ENCODE measurements at places on chromosomes 12 and 14. TPM values are rescaled to one million over a fixed set of nuclear protein-coding genes. Genes with fewer than 3 reads are reported as not detected.

MGP gene
- total RNA-seq, result 292 TPM

SLC24A4 gene
- total RNA-seq, result 1.6 TPM

PRB2 gene
- not detected for total RNA-seq

DDX47 gene
- 70.5 TPM for total RNA-seq

CD163L1 gene
- total RNA-seq, result 4.7 TPM

KRT7 gene
- not detected for total RNA-seq

UNG gene
- total RNA-seq, result 25.6 TPM

SPSB2 gene
- total RNA-seq, result 3.1 TPM

ANG gene
- total RNA-seq, result 3.7 TPM

NAV3 gene
- 32.9 TPM for total RNA-seq

TCL1B gene
- total RNA-seq, result 1.0 TPM

ZFP36L1 gene
- 27.7 TPM for total RNA-seq

SELPLG gene
- 3.7 TPM for total RNA-seq

SLC6A15 gene
- total RNA-seq, result 0.52 TPM

MAP3K9 gene
- total RNA-seq, result under 0.01 TPM

TRAFD1 gene
- total RNA-seq, result 30.8 TPM

LRFN5 gene
- 12.0 TPM for total RNA-seq

MAP1LC3B2 gene
- not detected for total RNA-seq

IL22 gene
- not detected for total RNA-seq

SLC11A2 gene
- total RNA-seq, result 39.1 TPM

SPIC gene
- not detected for total RNA-seq

Measured in skeletal muscle tissue (tissue), 5 donors.